ENCODE measurements at places on chromosomes 3 and 15.

DNA sequence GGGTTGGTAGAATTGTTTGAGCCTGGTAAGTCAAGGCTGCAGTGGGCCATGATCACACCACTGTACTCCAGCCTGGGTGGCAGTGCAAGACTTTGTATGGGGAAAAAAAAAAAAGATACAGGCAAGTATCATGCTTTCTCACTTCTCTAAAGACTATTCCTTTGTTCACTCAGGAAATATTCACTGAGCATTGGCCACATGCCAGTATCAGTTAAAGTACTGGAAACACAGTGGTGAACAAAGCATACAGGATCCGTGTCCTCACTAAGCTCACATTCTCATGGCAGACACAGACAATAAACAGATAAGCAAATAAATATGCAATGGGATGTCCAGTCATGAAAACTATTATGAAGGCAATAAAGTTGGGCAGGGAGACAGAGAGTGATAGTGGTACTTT is 5.1 kb upstream of the MTHFS start:
- no peak for DNase-seq

DNA sequence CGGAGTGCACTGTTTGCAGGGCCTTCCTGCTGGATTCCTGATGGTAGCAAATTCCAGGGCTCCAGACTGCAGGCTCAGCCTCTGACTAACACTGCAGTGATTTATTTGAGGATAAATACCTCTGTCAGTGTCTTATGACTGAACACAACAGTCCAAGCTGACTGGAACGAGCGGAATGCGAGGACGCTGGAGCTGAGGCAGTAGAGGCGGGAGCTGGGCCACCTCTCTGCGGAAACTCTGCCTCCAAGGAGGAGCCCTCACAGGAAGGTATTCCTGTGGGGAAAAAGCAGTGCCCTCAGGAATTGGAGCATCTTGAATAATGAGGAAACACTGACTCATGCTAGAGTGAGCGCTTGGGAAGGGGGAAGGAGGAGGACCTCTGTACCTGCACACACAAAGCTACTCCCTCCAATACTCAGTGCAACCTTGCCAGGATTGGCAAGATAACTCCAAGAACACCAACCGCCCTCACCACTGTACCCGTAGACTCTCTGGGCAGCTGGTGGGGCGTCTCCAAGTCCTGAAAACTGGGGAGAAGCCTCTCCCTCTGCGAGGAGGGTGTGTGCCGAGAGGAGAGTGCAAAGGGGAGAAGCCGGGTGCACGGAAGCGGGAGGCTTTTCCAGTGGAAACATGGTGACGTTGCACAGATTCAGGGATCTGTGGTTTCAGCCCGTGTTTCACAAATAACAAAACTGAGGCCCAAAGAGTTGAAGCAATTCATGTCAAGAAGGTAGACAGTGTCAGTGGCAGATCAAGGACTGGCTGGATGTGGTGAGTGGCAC is 43.0 kb downstream of the VGLL4 start:
- DNase-seq = no peak

DNA sequence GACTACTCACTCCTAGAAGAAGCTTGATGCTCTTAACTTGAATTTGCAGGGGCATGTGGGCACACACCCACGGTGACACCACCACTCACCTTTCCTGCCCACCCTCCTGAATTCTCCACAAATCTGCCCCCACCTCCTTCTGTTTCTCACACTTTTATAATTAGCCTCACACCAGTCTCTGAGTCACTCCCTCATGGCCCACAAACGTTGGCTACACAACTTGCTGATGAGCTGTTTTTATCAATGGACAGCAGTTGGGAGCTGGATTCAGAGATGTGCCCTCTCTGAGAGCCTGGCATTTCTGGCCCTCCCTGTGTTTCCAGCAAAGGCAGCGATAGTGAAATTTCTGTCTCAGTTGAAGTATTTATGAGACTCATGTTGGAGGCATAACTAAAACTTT is 1.3 kb downstream of the COLQ start:
- DNase-seq = no peak

DNA sequence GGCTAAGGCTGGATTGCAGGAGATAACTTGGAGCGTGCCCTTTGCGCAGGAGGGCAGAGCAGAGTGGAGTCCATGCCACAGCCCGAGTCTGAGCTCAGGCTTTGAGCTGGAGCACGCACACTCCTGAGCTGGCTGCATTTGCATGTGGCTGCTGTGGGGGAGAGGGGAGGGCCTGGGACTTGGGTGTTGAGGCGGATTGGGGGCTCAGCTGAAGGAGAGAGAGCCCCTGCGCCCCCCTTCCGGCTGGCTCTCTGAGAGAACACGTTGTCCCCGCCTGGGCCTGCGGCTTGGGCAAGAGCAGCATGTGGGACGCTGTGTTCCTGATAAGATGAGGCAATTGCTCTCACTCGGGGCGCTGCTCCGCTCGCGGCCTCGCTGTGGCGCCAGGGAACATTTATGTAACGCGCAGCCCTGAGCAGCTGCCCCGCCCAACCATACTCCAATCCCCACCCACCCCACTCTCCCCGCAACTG is 39.1 kb downstream of the KLF13 start:
- peak; percentile 73 for DNase-seq

- no peak for DNase-seq
Observed at GRCh38 chr3:157533298-157534070, 30.3 kb upstream of the VEPH1 start.

DNA sequence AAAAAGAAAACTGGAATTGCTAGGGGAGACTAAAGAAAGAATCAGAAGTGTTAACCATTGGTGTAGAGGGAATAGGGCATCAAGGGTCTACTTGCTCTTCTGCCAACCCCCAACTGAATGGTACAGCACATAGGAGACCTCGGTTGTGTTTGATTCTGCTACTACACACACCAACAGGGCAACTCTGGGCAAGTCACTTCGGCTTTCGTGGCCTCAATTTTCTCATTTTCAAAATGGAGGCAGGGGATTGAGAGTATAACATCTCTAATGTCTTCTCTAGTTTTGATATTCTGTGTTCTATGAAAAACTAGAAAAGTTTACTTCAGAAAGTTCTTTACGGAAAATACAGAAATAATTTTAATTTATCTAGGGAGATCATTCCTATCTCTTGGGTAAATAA is 120.3 kb upstream of the PHLDB2 start:
- DNase-seq = no peak

DNA sequence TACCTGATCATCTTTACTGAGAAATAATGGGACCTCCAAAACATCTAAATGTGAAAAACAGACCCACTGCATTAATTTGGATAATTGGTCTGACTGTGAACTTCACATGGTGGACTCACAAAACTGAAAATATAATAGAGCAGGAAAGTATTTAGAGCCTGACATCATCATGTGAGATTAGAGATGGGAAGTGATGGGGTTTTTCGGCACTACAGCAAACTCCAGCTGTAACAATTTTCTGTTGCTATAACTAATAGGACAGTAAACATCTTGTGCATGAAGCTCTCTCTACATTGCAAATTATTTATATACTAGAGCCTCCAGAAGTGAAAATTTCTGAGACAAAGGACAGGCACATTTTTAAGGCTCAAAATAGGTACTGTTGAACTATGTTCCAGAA is 32.2 kb downstream of the VEPH1 start:
- DNase-seq = no peak

DNA sequence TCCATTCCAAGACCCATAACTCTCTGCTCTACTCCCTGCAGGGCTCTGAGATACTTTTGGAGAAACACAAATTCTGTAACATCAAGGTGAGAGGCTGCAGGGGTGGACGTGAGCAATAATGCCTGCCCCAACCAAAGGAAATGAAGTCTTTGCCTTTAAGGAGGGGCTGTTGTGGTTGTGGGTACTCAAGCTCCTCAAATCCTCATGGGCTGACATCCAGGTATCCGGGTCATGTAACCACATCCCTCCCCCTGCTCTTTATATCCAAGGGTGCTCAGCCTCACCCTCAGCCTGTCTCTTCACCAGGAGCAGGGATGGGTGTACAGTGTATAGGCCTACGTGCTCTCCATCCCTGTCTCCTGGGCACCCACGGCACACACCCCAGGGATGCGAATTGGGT is 32.3 kb downstream of the NOX5 start:
- no peak for DNase-seq

DNA sequence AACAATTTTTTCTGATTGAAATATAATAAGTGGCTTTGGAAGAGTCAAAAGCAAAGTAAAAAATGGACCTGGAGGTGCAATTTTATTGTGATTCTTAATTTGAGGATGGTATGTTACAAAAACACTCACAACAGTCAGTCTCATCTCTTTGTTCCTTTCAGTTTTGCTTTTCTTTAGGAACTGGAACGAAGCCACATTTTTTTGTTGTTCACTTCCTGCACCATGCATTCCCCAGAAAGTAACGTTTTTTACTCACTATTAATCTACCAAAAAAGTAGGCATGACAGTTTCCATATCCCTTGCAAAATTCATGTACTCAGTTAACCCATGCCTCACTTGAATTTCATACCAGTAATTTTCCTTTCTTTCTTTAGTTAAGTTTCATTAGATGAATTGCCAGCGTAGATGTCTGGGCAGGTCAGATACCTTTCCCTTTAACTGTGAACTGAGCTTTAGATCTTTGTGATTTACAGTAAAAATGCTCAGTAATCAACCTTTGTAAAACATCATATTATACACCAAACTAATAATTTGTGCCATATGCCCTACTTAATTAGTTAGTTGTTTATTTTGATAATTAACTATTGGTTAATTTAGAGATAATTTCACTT is 384.3 kb downstream of the ROBO1 start:
- DNase-seq = no peak

- DNase-seq = no peak
Observed at GRCh38 chr3:196198771-196199753, 12.1 kb downstream of the ZDHHC19 start.

GRCh38 chr3:134873789-134874188 is 78.7 kb downstream of the EPHB1 start:
- DNase-seq = no peak

DNA sequence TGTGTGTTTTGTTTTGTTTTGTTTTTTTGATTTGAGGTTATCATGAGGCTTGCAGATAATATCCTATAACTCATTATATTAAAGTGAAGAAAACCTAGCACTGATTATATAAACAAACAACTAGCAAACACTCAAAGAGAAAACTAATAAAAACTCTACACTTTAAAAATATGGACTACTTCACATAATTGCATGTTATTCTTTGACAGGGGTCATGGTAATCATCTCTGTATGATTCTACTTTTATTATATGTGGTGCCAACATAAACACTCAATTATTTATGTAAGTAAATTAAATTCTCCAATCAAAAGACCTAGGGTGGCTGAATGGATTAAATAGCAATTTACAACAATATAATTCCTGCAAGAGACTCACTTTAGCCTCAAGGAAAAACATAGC is 44.6 kb upstream of the P3H2 start:
- DNase-seq = no peak
